ENCODE measurements at places on chromosomes 5 and 9.

DNA sequence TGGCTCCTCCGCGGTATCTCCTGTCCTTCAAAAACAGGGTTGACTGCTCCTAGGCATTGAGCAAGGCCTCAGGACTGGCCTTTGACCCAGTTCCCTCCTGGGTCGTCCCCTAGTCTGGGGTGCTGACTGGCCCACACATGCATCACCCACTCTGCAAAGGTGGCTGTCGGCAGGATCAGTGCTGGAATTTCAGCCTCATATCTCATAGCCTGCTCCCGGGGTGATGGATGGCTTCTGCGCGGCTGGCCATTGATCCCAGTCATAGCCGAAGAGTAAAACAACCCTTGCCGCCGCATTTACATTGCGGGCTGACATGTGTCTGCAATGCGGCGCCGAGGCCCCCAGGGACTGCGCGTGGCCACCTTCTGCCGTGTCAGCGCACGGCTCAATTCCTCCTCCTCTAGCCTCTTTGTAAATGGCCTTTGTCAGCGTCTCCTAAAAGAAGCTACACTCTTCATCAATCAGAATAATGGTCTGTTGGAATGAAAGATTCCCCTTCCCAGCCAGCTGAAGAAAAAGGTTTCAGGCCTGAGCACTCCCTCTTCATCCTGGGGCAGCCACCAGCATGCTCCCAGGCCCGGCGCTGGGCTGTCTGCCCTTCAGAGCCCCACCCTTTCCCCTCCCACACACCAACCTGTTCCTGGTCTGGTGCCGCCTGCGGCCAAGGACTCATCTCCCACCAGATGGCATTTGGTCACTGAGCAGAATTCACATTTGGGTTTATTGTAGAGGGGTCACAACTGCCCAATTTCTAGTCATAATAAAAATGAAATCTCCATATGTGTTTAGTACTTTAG lies 159.0 kb downstream of the PJA2 start:
- DNase-seq = no peak

GRCh38 chr5:81909677-81910076 lies 62.1 kb upstream of the ATG10 start:
- no peak for DNase-seq

DNA sequence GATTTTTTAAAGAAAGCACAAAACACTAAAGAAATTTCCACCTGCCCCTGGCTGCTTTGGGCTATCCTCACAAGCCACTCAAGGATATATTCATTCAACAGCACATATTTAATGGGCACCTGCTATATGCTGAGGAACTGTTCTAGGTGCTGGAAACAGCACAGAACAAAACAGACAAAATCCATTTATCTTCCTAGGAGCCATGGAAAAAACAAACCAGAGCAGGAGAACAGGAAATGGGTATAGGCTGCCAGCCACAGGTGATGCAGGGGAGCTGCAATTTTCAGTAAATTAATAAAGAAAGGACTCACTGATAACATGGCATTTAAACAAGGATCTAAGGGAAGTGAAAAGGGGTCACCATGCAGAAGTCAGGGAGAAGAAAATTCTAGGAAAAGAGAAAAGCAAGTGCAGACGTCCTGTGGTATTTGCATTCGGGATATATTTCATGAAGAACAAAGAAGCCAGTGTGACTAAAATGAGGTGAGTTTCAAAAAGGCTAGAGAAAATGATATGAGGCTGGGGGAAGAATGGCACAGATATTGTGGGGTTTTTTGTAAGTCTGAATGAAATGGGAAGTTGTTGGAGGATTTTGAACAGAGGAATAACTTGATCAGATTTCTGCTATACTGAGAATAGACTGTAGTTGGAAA lies 152.2 kb downstream of the ADAMTSL1 start:
- no peak for DNase-seq

GRCh38 chr9:96331236-96331947 lies 29.4 kb upstream of the HSD17B3 start:
- DNase-seq = no peak

DNA sequence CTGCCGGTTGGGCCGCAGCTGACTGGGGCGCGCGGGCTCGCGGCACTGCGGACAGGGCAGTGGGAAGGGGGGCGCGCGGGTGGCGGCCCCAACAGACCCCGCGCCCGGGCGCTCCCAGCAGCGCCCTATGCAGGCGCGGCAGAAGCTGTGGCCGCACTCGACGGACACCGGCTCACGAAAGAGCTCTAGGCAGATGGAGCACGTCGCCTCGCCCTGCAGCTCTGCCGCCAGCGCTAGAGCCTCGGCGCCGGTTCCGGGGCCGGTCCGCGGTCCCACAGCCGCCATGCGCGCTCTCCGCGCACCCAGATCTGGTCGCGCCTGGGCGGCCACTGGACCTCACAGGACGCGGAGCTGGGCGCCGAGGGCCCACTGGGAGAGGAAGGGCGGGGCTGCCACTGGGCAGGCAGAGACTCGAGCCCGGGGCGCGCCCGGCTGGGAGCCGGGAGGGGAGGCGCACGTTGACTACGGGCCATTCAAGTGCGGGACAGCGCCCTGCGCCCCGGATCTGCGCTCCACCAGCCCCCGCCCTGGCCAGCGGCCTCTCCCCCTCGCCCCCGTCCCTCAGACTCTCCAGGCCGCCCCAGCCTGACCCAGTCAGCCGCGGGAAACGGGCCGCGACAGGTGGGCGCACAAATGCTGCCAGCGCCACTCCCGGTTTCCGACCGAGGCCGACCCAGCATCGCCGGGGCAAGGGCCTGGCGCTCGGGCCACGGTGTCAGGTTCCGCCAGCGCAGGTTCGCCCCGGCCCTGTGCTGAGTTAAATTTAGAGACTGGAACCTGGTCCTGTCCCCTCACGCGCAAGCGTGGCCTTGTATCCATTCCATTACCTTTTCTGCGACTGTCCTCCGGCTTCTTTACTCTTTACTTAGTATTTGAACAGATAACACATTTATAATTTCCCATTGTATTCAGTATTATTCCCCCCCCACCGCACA lies at the start of gene TRIM7:
TSS of gene TRIM7 (minus strand) at position 371 of the 935 bp plus-strand sequence. CDS start at position 285, 86 bp downstream.
- DNase-seq = no peak

GRCh38 chr9:77714077-77714549 lies 66.0 kb upstream of the GNA14 start:
- no peak for DNase-seq

DNA sequence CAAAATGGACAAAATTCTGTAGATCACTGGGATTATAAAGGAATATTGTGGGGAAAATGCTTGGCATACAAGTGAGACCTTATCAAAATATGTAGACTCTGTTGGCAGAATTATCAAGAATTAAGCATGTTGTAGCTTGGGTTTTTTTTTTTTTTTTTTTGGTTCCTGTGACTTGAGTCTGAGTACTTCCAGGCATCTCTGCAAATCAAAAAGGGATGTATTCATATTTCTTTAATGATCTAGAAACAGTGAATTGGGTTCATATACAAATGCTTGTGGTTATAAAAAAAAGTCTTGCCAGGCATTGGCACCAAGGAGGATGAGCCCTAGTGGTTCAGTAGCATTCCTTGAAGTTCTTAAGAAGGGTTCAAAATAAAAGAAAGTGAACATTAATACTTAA lies 292.2 kb downstream of the ARHGAP26 start:
- DNase-seq = no peak

DNA sequence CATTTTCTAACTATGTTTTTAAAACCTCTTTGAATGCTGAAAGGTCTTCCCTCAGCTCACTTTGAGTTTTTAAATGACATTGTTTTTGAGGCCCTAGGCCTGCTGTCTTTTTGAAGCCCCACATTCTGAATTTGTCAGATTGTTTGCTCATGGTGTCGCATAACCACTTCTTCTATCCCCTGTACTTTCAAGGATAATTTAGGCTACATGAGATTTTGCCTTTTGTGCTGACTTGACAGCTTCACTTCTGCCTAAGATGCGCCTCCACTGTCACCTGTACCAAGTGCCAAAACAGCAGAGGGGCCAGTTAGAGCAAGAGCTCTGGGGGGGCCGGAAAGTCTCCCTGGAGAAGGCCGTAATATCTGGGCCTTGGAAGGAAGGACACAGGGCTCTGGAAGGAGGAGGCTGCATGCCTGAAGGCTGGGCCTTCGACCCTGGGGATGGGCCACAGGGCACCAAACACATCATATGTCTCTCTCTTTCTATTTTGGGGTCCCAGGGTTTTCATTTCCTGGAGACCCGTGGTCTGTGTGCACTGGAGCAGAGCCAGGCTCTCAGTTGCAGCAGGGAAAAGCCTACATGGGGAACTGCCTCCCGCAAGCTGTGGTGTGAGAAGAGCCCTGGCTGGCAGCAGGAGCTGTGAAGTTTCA lies 49.1 kb downstream of the NDST1 start:
- no peak for DNase-seq

- no peak for DNase-seq
These were observed 20.7 kb downstream of the COL5A1 start for GRCh38 chr9:134662143-134662876.

- DNase-seq = no peak
These were observed 19.4 kb downstream of the LHX2 start for GRCh38 chr9:124030969-124031451.

DNA sequence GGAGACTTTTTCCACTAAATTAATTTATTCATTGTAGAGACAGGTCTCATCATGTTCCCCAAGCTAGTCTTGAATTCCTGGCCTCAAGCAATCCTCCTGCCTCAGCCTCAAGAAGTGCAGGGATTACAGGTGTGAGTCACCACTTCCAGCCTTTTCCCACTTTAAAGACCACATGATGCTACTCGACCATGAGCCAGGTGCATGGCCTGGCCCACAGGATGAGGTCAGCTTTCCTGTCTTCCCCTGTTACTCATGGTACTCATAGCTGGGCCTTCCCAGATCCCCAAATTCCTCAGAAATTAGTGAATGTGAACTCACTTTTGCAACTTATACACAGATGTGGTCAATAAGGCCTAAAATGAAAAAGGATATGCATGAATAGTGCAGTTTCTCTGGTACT lies 395.9 kb downstream of the SEMA5A start:
- no peak for DNase-seq

DNA sequence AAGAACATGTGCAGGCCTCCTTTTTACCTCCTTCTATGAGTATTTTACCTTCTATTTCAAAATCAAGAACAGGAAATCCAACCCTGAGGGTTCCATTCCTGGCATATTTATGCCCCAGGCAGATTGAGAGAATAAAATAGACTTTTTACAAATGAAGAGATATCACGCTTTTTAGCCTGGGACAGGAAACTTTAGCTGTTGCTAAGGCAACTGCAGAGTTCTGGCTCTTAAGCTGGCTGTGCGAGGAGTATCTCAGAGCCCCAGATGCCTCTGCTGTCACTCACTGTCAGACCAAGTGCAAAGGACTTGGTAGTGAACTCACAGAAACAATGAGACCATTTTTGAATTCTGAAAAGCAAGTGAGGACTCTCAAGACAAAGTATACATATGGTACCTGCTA lies 69.5 kb upstream of the HSPB3 start:
- DNase-seq = no peak

DNA sequence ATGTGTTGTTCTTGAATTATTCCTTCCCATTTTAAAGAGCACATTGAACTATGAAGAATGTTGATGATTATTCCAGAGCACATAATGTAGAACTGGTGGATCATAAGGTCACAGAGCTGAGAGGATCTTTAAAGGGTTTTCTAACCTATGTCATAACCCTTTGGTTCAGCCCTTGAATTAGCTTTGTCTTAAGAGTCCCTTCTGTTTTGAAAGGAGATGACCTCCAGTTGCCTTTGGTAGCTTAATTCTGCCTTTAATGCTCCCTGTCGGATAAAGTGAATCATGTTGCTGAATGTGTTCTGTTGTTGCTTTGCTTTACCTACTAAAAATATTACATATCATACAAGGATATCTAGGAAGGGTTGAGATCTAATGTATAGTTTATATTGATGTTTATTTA lies 99.1 kb upstream of the PRRC1 start:
- no peak for DNase-seq

DNA sequence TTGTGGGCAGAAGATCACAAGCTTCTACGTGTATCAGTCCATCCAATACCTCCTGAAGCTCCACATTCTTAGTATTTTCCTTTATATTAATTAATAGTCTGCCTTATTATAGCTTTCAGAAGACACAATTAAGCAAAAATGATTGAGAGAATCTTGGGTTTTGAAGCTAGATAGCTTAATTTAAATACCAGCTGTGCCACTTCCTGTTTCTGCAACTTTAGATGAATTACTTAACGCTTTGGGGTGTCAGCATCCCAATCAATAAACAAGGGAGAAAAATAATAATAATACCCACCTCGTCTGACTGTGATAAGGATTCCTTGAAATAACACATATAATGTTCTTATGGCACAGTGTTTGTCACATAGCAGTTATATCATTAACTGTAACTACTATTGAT lies 44.7 kb upstream of the HTR4 start:
- no peak for DNase-seq

DNA sequence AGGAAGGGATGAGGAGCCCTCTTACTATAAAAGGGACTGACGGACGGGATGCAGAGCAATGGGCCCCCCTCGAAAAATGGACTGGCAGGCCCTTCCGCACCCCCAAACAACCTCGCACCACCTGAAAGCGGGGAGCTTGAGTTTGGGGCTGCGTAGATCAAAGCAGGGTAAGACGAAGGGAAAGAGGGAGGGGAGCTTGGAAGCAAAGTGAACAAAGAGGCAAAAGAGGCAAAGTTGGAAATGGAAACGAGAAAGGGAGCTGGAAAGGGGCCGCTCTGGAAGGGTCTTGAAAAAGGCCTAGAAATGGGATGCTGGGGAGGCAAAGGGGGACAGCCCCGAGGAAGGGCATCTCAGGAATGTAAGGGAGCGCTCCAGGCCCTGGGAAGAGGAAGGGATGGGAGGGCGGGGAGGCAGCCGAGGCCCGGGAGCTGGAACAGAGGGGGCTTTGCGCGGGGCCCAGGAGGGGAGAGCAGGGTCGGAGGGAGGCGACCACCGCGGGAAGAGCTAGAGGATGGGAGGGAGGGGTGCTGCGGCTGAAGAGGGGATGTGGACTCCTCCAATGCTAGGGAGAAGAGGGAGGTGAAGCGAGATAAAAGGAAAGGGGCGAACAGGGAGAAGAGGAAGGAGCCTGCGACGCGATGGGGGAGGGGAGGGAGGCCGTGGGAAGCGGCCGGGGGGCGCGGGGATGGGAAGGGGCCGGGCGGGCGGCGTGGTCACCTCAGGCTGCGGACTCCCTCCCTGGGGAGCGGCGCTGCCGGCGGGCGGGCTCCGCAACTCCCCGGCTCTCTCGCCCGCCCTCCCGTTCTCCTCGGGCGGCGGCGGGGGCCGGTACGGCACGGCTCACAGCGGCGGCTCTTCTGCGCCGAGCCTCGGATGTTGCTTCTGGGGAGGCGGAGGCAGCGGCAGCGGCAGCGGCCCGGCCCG lies 577 bp downstream of the RNF145 start:
- no peak for DNase-seq

DNA sequence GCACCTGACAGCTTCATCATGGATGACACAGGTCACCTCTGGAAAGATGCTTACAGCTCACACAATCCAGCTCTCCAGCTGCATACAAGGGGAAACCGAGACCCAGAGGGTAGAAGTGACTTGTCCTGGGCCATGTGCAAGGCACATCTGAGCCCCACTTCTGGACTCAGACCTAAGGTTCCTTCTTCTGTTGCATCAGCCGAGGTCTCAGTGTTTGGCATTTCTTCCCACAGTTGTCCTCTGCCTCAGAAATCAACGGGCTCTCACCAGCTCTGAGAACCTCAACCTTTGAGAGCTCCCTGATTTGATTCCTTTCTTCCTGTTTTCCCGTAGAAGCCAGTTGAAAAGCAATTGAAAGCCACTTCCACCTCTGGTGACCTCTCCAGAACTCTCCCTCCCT lies 38.7 kb upstream of the COL15A1 start:
- DNase-seq = no peak

- no peak for DNase-seq
These were observed 24.1 kb downstream of the ZNF462 start for GRCh38 chr9:106887066-106887465.

- DNase-seq = no peak
These were observed 9.8 kb upstream of the TRAF2 start for GRCh38 chr9:136876476-136876875.
